ENCODE measurements at places on chromosomes 3 and 15. TPM values are rescaled to one million over a fixed set of nuclear protein-coding genes. Genes with fewer than 3 reads are reported as not detected.

Gene FOXL2
- 1.4 TPM for total RNA-seq

Gene IMPG2
- total RNA-seq: 0.24 TPM

Gene CXCR6
- total RNA-seq: not detected

Gene PLAAT1
- total RNA-seq: 1.2 TPM

Gene PLA2G4E
- not detected for total RNA-seq

Gene FOXB1
- not detected for total RNA-seq

Gene TRIM59
- 24.8 TPM for total RNA-seq

Gene SSUH2
- total RNA-seq: not detected

Gene FRMD4B
- total RNA-seq: 3.0 TPM

Data from epithelial cell of alveolus of lung (primary cell).